Ascending aorta (tissue), 2 donors: ENCODE measurements at places on chromosomes 3 and 15.

DNA sequence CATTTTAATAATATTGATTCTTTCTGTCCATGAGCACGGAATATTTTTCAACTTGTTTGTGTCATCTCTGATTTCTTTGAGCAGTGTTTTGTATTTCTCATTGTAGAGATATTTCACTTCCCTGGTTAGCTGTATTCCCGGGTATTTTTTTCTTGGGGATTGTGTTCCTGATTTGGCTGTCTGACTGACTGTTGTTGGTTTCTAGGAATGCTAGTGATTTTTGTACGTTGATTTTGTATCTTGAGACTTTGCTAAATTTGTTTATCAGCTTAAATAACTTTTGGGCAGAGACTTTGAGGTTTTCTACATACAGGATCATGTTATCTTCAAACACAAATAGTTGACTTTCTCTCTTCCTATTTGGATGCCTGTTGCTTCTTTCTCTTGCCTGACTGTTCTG is 418.8 kb upstream of the ALCAM start:
- H3K4me3 ChIP-seq: no peak overlapping the region
- peaks cover 5% of the 10 kb centered on the region for H3K4me1 ChIP-seq
- H3K36me3 ChIP-seq: no peaks in the 10 kb centered on the region
- no peak for DNase-seq
- no peaks in the 10 kb centered on the region for H3K27me3 ChIP-seq

DNA sequence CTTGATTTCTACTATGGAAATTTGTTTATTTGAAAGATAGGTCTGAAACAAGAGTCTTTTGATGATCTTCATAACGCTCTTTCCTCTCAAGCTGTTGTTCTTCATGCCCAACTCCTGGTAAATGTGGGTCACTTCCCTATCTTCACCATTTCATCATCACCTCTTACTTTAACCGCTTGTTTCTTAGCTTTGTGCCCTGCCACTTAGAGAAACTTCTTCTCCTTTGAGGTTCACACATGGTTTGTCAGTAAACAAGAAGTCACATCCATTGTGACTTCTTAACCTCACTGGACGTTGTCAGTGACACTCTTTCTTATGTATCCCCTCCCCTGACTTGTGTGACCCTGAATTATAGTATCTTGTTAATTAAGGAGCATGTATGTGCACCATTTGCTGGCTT is 16.9 kb upstream of the P2RY13 start:
- no peaks in the 10 kb centered on the region for H3K36me3 ChIP-seq
- H3K27me3 ChIP-seq: no peaks in the 10 kb centered on the region
- no peaks in the 10 kb centered on the region for H3K4me1 ChIP-seq
- H3K4me3 ChIP-seq: no peak overlapping the region
- DNase-seq: no peak
- no peak overlapping the region for H3K27ac ChIP-seq

DNA sequence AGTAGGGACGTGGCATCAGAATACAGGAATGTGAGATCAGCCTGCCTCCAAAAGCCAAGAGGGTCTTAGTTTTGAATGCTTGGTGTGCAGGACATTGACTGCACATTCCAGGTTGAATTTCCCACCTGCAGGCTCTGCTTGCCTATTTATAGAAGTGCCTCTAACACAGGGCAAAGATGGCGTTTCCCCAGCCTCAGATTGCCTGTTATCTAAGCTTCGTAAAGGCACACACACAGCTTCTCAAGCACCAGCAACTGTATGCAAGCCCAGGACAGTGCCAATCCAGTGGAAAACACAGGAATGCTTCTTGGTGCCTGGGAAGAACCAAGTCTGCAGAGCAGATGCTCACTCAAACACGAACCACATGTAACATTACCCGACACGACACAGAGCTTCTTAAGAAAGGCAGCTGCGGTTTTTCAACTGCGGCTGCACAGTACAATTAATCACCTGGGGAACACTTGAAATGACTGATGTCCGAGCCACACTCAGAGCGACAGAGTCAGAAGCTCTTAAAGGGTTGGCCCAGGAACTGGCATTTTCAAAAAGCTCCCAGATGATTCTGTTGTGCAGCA is 90.0 kb upstream of the ANKRD34C start:
- no peak for DNase-seq
- H3K27ac ChIP-seq: no peak overlapping the region
- no peaks in the 10 kb centered on the region for H3K27me3 ChIP-seq
- H3K4me3 ChIP-seq: no peak overlapping the region
- H3K4me1 ChIP-seq: no peaks in the 10 kb centered on the region
- H3K36me3 ChIP-seq: no peaks in the 10 kb centered on the region

DNA sequence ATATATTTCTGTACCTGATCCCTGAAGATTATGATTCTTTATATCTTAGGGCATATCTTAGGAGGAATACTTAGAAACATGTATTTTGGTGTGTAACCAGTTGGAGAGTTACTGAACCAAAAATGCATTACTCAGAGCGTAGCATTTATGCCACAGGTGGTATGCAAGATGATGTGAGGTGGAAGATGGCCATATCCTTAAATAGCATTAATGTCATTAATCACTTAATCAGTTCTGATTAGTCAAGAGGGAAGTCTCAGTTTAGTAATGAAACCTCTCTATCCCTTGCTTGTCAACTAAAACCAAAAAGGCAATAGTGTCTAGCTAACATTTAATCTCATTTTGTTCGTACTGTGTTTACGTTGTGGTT is 130.5 kb upstream of the PHLDB2 start:
- no peaks in the 10 kb centered on the region for H3K36me3 ChIP-seq
- peaks cover 15% of the 10 kb centered on the region for H3K4me1 ChIP-seq
- H3K27me3 ChIP-seq: no peaks in the 10 kb centered on the region
- DNase-seq: no peak
- no peak overlapping the region for H3K27ac ChIP-seq
- no peak overlapping the region for H3K4me3 ChIP-seq

DNA sequence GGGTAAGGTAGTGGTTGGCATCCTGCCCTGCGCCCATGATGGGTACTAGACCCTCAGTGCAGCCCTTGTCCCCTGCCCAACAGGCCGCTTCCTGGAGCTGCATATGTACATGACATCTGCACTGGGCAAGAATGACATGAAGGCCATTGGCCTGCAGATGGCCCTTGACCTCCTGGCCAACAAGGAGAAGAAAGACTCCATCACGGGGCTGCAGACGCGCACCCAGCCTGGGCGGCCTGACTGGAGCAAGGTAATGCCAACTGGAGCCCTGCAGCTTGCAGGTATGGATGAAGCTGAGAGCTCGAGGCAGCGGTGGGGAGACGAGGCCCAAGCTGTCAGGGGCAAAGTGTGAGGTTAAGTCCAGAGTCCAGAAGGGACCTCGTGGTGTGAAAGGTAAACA is 40.8 kb downstream of the NOX5 start:
- H3K4me1 ChIP-seq: peaks cover 7% of the 10 kb centered on the region
- no peak overlapping the region for H3K4me3 ChIP-seq
- H3K27ac ChIP-seq: no peak overlapping the region
- no peaks in the 10 kb centered on the region for H3K36me3 ChIP-seq
- no peaks in the 10 kb centered on the region for H3K27me3 ChIP-seq

DNA sequence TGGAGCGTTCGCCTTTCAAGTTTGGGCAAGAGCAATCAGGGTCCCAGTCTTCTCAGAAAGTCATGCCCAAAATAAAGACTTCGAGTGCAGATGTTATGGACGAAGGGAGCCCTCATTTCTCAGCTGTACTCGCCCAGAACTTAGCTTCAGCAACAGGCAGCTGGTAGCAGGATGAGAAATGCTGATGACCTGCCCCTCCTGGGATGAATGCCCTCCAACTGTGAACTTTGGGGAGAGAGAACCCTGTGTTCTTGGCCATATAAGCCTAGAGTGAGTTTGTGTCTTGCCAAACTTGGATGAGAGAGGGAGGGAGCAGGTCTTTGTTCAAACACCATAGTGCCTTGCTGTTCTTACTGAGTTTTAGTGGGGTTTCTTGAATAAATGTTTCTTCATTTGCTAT is 400.3 kb downstream of the LRTM1 start:
- no peaks in the 10 kb centered on the region for H3K4me1 ChIP-seq
- no peaks in the 10 kb centered on the region for H3K27me3 ChIP-seq
- no peak overlapping the region for H3K27ac ChIP-seq

DNA sequence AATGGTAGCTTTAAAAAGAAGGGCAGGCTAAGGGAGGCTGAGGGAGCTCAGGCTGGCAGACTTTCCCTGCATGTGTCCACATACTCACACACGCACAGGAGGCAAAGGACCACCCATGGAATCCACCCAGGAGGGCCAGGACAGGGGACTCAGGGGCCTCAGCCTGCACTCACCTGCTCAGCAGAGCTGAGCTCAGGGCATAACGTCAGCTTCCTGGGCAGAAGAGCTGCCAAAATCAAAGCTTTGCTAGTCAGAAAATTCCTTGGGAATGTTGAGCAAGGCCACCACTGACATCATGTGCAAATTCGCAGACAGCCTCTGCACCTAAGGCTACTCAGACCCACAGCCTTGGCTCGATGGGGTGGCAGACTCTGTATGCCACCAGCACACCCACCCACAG is 16.4 kb upstream of the ALAS1 start:
- no peaks in the 10 kb centered on the region for H3K36me3 ChIP-seq
- no peaks in the 10 kb centered on the region for H3K4me1 ChIP-seq
- no peak overlapping the region for H3K27ac ChIP-seq
- H3K4me3 ChIP-seq: no peak overlapping the region

- H3K27ac ChIP-seq: no peak overlapping the region
- no peaks in the 10 kb centered on the region for H3K4me1 ChIP-seq
- H3K36me3 ChIP-seq: no peaks in the 10 kb centered on the region
- H3K27me3 ChIP-seq: no peaks in the 10 kb centered on the region
- no peak overlapping the region for H3K4me3 ChIP-seq
- DNase-seq: no peak
Measured at GRCh38 chr15:55239440-55240124, 42.8 kb upstream of the RSL24D1 start.

DNA sequence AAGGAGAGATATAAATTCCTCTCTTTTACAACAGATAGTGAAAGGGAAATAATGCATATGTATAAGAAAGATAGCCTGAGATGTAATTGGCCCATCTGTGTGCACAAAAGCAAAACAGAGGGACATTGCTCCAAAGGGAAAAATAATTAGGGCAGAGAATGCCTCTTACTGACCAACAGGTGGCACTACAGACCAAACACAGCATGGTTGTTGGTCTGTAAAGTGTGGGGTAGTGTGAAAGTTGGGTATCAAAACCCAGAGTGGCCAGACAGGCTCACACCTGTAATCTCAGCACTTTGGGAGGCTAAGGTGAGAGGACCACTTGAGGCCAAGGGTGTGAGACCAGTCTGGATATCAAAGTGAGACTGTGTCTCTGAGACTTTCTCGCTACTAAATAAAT is 4.5 kb upstream of the TLNRD1 start:
- H3K4me3 ChIP-seq: no peak overlapping the region
- no peak for DNase-seq
- H3K27ac ChIP-seq: no peak overlapping the region

DNA sequence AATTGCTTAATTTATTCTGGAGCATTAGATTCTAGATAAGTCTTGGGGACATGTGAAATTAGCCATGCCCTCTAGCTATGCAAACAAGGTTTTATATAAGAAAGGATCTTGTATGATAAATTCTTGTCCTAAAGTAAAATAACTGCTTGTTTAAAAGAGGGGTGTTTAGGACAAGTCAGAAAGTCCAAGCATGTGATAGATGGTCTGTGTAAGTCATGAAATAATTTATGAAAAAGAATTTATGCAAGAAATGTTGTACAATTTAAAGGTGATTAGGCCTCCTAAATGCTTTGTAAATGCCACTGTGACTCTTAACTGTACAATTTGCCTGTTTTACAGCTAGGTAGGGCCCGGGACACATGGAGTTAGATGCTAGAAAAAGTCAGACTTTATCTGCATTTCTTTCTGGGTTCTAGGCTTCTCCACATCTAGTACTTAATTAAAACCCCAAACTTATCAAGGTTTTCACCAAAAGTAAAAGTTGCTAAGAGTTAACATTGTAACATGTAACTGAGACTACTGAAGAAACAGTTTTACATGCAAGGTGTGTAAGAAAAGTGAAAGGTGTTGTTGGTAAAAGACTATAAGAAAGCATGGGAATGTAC is 13.2 kb downstream of the LINS1 start:
- no peaks in the 10 kb centered on the region for H3K36me3 ChIP-seq
- no peak overlapping the region for H3K27ac ChIP-seq
- no peaks in the 10 kb centered on the region for H3K4me1 ChIP-seq
- H3K27me3 ChIP-seq: no peaks in the 10 kb centered on the region

DNA sequence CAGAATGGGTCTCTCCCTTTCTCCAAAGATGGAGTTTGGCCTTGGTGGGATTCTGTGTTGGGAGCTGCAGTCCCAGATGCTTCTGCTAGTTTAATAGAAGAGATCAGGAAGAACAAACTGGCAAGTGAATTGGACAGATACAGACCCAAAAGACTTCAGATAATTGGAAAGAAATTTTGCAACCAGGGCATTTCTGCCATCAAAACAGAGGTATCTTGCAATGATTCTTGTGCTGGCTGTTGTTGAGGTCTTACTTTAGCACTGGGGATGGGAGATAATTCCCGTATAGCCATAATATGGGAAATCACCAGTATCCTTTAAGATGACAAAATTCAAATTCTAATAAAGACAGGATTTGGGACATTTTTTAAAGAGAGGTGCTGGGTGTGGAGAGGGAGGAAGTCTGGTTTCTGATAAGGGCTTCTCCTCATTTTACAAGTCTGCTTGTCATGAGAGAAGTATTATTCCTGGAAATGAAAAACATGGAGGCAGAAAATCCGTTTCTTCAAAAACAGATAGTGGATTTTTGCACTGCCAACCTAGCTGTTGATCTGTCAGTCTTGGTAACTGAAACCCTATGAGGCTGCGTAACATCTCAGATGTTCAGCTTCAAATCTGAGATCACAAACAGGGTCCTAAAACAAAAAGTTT is 40.1 kb downstream of the FNDC3B start:
- no peak overlapping the region for H3K4me3 ChIP-seq
- H3K4me1 ChIP-seq: peaks cover 4% of the 10 kb centered on the region
- no peaks in the 10 kb centered on the region for H3K36me3 ChIP-seq
- H3K27ac ChIP-seq: no peak overlapping the region

GRCh38 chr3:107737914-107738313 is 215.2 kb downstream of the BBX start:
- no peak overlapping the region for H3K4me3 ChIP-seq
- H3K36me3 ChIP-seq: no peaks in the 10 kb centered on the region
- no peak overlapping the region for H3K27ac ChIP-seq
- DNase-seq: no peak
- H3K27me3 ChIP-seq: no peaks in the 10 kb centered on the region

GRCh38 chr15:89553632-89554031 is 21.6 kb upstream of the TICRR start:
- no peaks in the 10 kb centered on the region for H3K4me1 ChIP-seq
- H3K27ac ChIP-seq: no peak overlapping the region

DNA sequence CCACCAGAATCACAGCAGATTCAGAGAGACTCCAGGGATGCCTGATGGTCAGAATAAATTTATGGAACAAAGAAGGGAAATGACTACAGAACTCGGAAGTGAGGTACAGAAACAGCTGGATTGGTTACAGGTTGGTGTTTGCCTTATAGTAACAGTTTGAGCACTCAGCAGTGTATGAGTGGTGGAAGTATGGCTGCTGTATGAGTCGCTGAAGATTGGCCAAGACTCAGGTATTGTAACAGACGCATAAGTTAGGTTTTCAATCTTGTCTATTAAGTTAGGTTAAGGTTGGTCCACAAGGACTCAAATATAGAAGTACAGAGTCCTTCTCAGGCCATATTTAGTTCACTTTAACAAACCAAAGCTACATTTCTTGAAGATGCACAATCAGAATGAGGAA is 33.1 kb downstream of the ATP13A5 start:
- DNase-seq: no peak
- no peaks in the 10 kb centered on the region for H3K27me3 ChIP-seq
- H3K27ac ChIP-seq: no peak overlapping the region
- H3K36me3 ChIP-seq: no peaks in the 10 kb centered on the region
